ENCODE measurements at places on chromosomes 13 and 19. TPM values are rescaled to one million over a fixed set of nuclear protein-coding genes. Genes with fewer than 3 reads are reported as not detected.

DNA sequence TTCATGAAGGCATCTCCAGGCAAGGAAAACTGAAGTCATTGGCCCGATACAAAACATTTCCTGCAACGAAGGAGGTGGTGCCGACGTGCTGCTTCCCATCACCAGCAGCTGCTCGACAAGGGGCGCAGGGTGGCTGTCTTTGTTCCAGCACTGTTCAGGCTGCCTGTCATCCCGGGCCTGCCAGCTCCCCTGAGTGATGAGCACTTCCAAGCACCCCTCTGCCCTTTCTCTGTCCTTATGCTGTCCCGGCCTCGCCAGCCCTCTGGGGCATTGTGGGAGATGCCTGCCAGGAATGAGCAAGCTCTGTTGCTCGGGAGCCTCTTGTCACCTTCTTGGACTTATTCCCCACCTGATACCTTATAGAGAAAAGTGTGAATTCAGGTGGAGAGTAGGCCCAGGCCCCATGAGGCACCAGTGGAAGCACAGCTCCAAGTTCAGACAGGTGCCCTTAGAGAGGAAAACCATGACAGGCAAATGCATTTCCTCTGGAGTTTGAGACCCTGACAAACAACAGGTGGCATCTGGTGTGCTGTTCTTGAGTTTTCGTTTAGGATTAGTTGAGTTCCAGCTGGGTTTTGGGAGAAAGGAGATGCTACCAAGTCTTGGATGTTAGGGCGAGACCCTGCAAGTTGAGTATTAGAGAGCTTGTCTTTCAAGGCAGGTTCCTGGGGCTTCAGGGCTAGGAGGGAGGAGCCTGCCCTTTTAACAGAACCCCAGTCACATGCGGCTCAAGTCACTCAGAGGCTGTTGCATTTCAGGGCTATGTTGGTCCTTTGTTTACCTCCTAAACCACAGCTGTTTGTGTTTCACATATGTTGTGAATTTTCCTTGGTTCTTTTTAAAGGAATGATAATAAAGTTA is 21.4 kb downstream of the BBC3 start:
- no peak for DNase-seq

DNA sequence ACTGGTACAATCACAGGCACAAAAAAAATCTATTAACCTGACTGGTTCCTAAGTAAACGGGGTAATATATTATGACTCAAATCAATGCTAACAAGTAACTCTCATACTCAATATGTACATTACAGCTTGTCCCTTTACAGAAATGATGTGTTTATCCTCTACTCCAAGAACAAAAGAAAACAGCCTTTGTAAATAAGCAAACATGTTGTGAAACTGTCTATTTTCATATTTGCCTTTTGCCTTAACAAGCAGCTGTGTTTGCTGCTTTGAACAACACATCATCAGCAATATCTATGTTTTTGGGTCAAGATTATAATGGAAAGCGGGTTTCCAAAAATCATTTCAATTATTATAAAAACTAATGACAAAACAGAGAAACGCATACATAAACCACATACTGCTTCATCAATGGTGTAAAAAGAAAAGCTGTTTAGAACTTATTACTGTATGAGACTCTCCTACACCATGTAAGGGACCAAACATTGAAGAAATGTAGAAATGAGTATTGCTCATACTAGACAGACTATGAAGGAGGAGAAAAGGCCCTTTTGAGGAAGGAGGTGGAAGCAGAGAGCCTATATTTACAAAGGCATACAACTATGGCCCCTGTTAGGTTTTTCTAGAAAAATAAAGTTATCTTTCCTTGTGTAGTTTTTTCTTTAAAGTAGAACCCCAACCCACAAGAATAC is 14.8 kb downstream of the TBC1D4 start:
- no peak for DNase-seq

DNA sequence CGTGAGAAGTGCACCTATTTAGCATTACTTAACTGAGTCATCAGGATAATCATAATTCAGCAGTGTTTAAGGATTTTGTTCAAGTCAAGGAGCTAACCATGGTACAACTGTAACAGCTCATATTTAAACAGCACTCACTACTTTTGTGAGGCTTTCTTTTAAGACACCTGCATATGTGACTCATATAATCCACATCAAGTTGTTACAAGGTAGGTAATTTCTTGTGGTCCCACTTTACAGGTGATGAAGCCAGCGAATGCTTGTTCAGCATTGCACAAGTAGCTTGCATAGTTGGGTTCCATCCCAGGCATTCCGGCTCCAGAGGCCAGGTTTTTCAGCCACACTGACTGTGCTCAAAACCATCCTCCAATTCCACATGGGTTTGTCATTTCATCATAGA is 569.2 kb downstream of the MYO16 start:
- no peak for DNase-seq

- DNase-seq: no peak
Observed at GRCh38 chr19:3250675-3251074, 26.2 kb downstream of the CELF5 start.

- no peak for DNase-seq
Observed at GRCh38 chr13:55410398-55411330, 1730.1 kb upstream of the PRR20A start.

- no peak for DNase-seq
Observed at GRCh38 chr13:100014621-100015020, 33.0 kb downstream of the ZIC2 start.

DNA sequence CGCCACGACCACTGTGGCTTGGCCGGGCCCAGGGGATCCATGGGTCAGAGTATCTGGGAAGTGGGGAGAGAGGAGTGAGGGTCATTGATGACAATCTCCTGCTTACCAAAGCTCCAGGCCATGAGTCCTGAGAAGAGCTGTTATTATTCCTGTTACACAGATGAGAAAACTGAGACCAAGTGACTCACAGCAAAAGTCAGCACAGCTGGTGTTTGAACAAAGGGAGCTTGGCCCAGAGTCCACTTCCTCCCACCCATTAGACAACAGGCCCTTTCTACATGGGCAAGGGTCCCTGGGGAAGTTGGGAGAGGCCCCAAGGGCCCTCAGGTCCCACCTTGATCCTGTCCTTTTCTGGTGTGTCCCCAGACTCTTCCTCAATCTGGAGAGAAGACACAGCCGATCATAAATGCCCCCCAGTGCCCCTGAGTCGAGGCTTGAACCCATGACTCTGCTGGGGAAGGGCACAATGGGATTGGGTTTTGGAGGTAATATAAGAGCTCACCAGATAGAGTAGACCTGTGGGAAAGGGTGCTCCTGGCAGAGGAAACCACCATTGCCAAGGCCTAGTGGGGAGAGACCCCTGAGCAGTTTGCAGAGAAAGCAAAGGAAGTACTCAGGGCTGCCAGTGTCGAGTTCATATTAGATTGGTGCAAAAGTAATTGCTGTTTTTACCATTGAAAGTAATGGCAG is 6.8 kb downstream of the FUT6 start:
- DNase-seq: no peak

DNA sequence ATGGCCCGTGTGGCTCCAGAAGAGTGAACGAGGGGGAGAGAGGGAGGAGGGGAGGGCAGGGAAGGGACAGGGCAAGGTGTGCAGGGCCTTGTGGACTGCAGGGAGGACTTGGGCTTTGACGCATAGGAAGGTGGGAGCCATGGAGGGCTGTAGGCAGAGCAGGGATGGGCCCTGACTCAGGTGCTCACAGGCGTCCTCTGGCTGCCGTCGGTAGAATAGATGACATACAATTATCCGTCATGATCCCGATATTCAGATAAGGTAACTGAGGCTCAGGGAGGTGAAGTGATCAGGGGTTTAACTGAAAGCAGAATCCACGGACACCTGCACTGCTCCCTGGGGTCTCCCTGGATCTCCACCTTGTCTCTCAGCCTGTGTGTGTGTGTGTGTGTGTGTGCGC is 3.4 kb downstream of the C3 start:
- no peak for DNase-seq

DNA sequence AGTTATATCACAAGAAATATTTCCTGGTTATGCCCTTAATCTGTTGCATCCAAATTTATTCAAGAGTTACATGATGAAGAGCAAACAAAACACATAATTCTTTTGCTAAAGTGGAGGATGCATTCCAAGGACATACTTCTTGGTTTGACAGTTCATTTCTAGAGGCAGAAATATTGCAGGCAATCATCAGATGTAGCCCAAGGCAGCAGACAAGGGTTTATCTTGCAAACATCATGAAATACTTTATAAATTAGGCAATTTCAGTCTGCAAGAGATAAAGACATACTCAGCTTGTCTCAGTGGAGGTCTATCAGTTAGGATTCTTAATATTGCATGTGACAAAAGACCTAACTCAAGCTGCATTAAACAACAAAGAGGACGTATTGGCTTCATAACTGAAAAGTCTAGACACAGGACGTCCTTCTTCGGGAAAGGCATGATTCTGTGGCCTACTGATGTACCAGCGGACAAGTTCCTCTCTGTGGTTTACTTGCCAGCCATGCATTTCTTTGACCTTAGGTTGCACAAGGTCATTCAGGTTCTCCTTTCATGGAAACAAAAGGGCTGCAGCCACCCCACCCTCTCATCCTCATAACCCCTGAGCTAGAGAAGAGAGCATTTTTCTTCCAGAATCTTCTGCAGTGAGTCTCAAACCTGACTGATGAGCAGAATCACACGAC is 204.1 kb downstream of the KATNAL1 start:
- no peak for DNase-seq

LYPD5 gene
- 0.11 TPM for total RNA-seq

GPC6 gene
- 20.0 TPM for total RNA-seq

AP2A1 gene
- total RNA-seq: 83.2 TPM

C19orf67 gene
- total RNA-seq: not detected

KANK2 gene
- total RNA-seq: 438 TPM

SIGLEC5 gene
- not detected for total RNA-seq

P2RY11 gene
- 4.0 TPM for total RNA-seq
